ENCODE measurements at places on chromosomes 1 and 21.

DNA sequence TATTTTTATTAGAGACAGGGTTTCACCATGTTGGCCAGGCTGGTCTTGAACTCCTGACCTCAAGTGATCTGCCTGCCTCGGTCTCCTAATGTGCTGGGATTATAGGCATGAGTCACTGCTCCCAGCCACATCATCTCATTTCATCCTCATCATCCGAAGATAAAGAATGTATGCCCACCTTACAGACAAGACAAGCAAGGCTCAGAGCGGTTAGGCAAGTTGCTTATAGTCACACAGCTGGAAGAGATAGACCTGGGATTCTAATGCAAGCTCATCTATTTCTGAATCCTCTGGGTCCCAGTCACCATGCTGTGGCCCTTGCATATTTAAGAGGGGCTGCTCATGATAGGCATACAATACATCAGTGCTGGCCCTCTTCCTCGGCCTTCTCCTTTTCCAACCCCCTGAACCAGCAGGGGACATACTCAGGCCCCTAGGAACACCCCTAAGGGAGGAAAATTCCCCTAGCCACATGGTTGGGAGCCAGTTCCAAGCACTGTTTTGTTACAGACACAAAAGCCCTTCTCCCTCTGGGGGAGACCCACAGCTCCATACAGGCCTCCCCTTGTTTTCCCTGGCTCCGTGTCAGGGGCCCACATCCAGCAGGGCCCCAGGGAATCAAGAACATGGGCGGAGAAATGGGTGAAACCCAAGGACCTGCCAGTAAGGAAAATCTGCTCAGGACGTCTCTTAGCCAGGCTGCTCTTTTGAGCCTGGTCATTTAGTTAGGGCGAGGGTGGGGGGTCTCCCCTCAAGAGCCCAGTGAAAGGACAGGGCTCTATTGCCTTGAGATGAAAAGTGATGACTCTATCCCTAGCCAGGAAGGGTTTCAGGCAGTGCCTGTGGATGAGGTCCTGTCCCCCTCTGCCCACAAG lies 6.9 kb downstream of the CSRP1 start:
- no peak for DNase-seq

- no peak for DNase-seq
Observed at GRCh38 chr21:44626262-44626661, 631 bp upstream of the KRTAP10-9 start.

DNA sequence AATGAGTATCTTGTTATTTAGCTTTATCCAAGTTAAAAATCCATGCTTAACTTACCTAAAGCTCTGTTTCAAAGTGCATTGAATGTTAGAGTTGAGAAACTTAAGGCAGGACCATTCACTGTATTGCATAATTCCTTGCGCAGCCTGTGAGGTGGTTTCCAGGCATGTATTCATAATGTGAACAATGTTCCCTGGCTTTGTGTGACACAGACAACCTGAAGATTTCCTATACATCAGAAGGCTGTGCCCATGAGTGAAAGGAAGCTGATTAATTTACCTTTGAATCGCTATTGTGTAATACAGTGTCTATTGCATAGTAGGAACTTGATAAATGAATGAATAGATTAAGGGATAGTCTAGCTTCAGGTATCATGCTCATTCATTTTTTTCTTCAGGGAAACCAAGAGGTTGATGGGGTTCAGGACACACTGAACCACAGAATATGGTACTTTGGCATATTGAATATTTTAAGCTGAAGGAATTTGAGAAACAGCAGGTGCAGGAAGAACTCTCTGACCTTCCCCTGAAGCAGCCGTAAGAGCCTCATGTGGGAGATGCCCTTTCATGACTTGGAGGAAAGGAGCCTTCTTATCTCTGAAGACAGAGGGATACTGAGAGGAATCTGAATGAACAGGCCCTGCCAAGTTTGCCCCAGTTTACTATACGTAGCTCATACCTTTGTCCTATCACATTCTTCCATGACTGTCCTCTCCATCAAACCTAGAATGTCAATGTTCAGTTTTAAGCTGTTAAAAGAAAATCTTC lies 88.6 kb upstream of the GNG12 start:
- DNase-seq, result no peak

GRCh38 chr1:2349806-2350205 lies 41.5 kb downstream of the MORN1 start:
- DNase-seq, result no peak

- DNase-seq, result no peak
Observed at GRCh38 chr1:111695801-111696200, 43.4 kb downstream of the INKA2 start.

DNA sequence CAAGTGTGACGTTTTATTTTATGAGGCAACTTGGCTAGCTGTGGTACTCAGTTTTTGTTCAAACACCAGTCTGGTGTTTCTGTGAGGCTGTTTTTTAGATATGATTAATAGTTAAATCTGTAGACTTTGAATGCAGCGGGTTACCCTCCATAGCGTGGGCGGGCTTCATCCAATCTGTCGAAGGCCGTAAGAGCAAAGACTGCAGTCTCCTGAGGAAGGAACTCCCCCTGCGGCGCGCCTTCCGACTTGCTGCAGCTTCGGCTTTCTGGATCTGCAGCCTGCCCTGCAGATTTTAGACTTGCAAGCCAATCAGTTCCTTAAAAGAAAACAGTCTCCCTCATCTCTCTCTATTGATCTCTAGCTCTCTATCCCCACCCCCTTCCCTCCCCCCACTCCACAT lies 4.2 kb upstream of the ZNF496 start:
- DNase-seq, result no peak

DNA sequence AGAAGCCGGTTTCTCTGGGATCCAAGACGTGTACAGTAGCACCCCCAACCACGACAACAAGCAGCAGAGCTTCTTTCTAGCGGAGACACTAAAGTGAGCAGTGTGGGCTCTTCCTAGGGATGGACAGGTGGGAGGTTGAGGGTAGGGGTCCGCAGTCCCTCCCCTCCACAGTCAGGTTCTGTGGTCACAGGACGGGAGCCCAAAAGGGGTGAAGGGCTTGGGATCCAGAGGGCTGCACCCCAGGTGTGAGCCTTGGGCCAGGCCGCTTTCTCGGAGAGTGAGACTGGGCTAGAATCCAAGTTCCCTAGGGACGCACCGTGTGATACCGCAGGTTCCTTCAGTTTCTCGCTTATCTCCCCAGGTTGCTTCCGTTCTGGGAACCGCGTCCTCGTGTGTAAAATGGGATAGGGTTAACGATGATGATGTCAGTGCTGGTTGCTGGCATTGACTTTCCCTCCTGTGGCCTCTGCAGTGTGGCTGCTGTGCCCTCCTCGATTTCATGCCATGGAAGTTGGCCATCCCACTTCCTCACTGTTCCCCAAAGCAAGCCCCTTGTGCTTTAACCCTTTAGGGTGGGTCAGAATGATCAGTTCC lies 17.3 kb upstream of the SELENON start:
- DNase-seq, result no peak

GRCh38 chr1:204370176-204370575 lies 10.4 kb upstream of the PLEKHA6 start:
- DNase-seq, result no peak

DNA sequence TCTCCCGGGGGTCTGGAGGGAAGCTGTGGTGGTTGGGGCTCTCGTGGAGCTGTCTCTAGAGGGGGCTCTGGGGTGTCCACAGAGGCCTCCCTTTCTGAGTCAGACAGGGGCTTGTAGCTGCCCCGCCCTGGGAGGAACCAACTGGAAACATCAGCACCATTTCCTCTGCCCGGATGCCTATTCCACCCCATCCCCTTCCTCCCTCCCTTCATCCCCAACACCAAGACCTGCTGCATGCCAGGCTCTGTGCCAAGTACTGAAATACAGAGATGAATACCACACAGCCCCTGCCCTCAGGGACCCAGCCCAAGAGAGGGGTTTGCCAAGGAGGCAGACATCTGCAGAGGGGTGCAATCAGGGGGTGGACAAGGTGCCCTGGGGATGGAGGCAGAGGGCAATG lies 125.6 kb upstream of the ADAR start:
- DNase-seq, result no peak

DNA sequence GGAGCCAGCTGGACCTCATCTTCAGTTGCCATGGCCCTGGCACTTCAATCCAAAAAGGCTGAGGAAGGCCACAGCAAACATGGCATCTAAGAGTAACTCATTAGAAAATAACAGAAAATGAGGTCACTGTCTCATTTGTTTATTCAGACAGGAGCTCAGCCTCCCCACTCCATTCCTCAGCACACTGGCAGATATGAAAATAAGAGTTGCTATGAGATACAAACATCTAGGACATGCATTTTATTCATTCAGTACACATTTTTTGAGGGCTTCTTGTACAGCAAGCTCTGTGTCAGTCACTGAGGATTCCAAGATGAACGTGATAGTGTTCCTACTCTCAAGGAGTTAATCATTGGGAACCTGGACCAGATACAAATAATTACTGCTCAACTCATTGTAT lies 32.7 kb upstream of the TMEM125 start:
- no peak for DNase-seq

- DNase-seq, result no peak
Observed at GRCh38 chr1:61561666-61562065, 163.3 kb downstream of the TM2D1 start.

GRCh38 chr1:61183471-61184039 lies 101.2 kb downstream of the NFIA start:
- peak; percentile 22 for DNase-seq

GRCh38 chr1:15187175-15188129 lies 33.9 kb downstream of the TMEM51 start:
- DNase-seq, result no peak

DNA sequence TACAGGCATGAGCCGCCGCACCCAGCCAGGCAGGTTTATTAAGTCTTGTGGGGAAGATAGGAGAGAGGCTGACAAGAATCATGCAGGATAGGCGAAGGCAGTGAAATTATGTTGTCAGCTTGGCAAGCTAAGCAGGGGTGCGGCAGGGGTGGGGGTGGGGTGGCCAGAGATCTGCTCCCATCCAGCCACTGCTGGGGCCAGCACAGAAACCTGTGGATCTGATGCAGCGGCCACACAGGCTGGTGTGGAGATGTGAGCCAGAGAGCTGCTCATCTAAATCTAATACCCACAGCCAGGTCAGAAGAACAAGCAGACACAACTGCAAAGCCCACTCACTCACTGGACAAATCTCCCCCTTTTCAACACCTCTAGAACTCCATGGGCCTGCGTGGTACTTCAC lies 68.7 kb downstream of the KCTD3 start:
- no peak for DNase-seq

- no peak for DNase-seq
Observed at GRCh38 chr1:226946841-226947240, 6.7 kb downstream of the COQ8A start.

- no peak for DNase-seq
Observed at GRCh38 chr1:45394342-45394741, 54.1 kb upstream of the MUTYH start.

DNA sequence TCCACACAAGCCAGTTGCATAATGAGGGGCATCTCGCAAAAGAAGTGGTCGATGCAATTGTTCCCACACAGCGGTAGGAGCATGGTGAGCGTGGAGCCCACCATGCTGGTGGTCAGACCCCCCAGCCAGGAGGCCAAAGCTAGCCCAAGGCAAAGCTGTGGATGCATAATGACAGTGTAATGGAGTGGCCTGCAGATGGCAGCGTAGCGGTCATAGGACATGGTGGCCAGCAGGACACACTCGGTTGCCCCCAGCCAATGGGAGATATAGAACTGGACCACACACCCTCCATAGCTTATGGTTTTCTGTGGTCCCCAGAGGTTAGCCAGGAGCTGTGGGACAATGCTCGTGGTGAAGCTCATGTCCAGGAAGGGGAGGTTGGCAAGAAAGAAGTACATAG lies 4.3 kb downstream of the OR2C3 start:
- peak; percentile 18 for DNase-seq

DNA sequence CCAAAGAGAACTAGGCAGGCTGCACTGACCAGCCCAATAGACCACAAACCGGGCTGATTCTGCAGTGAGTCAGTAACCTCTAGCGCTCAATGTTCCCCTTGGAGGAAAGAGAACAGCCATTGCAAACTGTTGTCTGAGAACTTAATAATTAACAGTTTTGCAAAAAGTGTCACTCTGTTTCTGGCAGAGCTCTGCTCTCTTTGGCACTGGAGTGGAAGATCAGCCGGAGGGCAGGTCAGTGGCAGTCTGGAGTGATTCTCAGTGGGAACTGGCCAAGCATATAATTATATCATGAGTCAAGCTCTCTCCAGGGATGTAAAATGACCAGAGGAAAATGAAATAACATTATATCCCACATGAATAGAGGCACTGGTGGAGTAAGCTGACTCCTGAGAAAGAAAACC lies 238.3 kb downstream of the HLX start:
- DNase-seq, result no peak

DNA sequence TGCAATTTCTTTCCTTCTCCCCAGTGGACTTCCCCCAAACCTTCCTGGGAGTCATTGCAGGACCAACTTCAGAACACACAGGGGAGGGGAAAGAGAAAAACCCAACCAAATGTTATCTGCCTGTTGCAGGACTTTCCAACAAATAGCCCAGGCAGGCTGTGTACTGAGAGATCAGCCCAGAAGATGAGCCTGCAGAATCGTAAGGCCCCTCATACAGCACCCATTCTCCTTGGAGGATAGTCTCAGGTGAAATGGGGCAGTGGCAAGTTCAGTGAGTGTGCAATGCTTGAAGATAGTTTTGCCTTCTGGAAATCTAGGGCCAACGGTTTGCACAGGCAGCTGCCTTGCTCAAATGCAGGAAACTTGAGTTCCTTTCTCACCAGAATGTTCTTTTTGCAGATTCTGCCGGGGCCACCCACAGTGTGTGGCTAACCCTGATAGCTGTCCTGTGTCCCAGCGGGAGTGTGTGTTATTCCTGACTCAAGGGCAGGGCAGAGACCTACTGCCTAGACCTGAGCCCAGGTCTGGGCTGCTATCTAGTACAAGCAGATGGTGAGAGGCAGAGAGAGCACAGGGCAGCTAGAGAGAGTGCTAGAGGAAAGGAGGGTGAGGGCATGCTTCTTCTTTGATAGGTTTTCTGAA lies 48.8 kb downstream of the GADD45A start:
- DNase-seq, result peak; percentile 96

DNA sequence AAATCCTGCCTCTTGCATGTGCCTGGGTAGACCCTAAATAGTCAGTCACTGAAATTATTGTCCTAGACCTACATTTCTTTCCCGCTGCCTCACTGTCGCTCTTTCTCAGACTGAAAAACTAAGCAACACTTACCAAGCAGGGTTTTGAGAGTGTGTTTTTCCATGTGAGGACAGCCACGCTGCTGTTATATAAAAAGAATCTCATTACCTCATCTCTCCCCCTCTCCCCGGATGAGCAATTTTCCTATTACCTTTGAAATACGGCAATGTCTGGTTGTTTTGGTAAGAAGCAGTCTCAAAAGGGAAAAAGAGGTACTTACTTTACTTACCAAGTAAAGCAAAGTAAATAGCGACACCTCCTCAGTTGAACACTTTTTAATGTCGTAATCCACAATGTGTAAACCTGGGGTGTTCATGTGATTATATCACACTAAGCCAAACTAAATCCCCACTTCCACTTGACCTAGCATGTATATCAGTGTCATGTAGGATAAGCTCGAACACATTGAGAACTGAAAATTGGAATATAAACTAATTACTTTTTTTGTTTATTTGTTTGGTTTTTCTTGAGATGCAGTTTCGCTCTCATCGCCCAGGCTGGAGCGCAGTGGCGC lies 12.2 kb upstream of the VN1R5 start:
- no peak for DNase-seq

- no peak for DNase-seq
Observed at GRCh38 chr1:172340520-172340919, 80.0 kb upstream of the C1orf105 start.

All from erythroblast (primary cell).